ENCODE measurements at places on chromosomes 3 and 15. TPM values are rescaled to one million over a fixed set of nuclear protein-coding genes. Genes with fewer than 3 reads are reported as not detected.

Gene MKRN3
- 0.40 TPM for polyA plus RNA-seq

Gene ECE2
- polyA plus RNA-seq: 25.4 TPM

DNA sequence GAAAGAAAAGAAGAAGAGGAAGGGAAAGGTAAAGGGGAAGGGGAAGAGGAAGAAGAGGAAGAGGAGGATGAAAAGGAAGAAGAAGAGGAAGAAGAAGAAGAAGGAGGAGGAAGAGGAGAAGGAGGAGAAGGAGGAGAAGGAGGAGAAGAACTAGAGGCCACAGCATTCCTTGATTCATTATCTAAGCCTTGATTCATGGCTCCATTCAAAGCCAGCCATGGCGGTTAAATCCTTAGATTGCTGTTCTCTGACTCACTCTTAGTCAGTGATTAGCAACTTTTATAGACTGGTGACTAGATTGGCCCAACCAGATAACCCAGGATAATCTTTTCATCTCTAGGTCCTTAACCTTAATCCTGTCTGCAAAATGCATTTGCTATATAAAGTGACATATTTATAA is 47.6 kb downstream of the OSTN start:
- no peaks in the 10 kb centered on the region for H3K36me3 ChIP-seq
- no peaks in the 10 kb centered on the region for H3K27me3 ChIP-seq

- H3K27ac ChIP-seq: no peak overlapping the region
- no peaks in the 10 kb centered on the region for H3K36me3 ChIP-seq
- no peaks in the 10 kb centered on the region for H3K27me3 ChIP-seq
- no peak for DNase-seq
- H3K4me1 ChIP-seq: no peaks in the 10 kb centered on the region
Observed at GRCh38 chr15:31042751-31043150, 51.3 kb upstream of the MTMR10 start.

GRCh38 chr15:74800559-74801094 is 12.0 kb upstream of the LMAN1L start:
- no peak overlapping the region for H3K27ac ChIP-seq
- no peak overlapping the region for H3K4me3 ChIP-seq
- no peaks in the 10 kb centered on the region for H3K27me3 ChIP-seq
- no peak for DNase-seq
- peaks cover 6% of the 10 kb centered on the region for H3K36me3 ChIP-seq

- H3K27me3 ChIP-seq: no peaks in the 10 kb centered on the region
- no peak overlapping the region for H3K27ac ChIP-seq
- DNase-seq: no peak
- H3K4me3 ChIP-seq: no peak overlapping the region
Observed at GRCh38 chr3:161347726-161348125, 23.6 kb downstream of the SPTSSB start.

- H3K4me1 ChIP-seq: peaks cover 16% of the 10 kb centered on the region
- no peaks in the 10 kb centered on the region for H3K27me3 ChIP-seq
- no peaks in the 10 kb centered on the region for H3K36me3 ChIP-seq
- no peak for DNase-seq
Observed at GRCh38 chr3:188319569-188319968, 165.6 kb downstream of the LPP start.
